ENCODE measurements at places on chromosomes 11 and 22.

- DNase-seq = no peak
Observed at GRCh38 chr11:58276151-58276550, 8.1 kb upstream of the OR10W1 start.

- no peak for DNase-seq
Observed at GRCh38 chr22:46355996-46356471, 20.5 kb downstream of the TRMU start.

GRCh38 chr11:66762088-66762487, 33.1 kb upstream of the SPTBN2 start:
- DNase-seq = no peak

DNA sequence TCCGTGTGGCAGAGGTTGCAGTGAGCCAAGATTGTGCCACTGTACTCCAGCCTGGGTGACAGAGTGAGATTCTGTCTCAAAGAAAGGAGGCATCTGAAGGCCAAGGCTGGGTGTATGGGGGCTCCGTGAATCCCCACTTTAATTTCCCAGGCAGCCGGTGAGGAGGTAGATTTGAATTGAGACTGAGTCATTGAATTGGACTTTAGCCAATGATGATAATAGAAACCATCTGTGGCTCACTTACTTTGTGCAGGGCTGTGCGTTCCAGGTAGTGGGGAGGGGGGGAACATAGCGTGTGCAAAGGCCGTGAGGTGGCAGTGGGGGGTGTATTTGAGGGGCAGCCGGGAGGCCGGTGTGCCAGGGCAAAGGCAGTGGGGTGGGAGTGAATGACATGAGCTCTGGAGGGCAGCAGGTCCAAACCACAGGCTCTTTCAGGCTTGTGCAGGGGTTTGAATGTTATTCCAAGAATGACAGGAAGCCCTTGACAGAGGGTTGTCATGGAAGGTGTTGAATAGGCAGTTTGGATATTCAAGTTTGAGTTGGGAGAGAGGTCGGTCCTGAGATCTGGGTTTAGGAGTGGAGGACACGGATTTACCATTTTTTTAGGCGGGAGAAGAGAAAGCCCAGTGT, 6.1 kb downstream of the ARHGAP8 start:
- DNase-seq = no peak

- DNase-seq = no peak
Observed at GRCh38 chr11:68328374-68329091, 16.1 kb downstream of the LRP5 start.

GRCh38 chr22:45107671-45108070, 56.1 kb upstream of the NUP50 start:
- no peak for DNase-seq

- DNase-seq = no peak
Observed at GRCh38 chr11:44858796-44859527, 91.7 kb downstream of the TP53I11 start.

GRCh38 chr11:58549644-58550043, 26.0 kb downstream of the LPXN start:
- DNase-seq = no peak

- DNase-seq = no peak
Observed at GRCh38 chr22:49291781-49292180, 535.9 kb downstream of the BRD1 start.

DNA sequence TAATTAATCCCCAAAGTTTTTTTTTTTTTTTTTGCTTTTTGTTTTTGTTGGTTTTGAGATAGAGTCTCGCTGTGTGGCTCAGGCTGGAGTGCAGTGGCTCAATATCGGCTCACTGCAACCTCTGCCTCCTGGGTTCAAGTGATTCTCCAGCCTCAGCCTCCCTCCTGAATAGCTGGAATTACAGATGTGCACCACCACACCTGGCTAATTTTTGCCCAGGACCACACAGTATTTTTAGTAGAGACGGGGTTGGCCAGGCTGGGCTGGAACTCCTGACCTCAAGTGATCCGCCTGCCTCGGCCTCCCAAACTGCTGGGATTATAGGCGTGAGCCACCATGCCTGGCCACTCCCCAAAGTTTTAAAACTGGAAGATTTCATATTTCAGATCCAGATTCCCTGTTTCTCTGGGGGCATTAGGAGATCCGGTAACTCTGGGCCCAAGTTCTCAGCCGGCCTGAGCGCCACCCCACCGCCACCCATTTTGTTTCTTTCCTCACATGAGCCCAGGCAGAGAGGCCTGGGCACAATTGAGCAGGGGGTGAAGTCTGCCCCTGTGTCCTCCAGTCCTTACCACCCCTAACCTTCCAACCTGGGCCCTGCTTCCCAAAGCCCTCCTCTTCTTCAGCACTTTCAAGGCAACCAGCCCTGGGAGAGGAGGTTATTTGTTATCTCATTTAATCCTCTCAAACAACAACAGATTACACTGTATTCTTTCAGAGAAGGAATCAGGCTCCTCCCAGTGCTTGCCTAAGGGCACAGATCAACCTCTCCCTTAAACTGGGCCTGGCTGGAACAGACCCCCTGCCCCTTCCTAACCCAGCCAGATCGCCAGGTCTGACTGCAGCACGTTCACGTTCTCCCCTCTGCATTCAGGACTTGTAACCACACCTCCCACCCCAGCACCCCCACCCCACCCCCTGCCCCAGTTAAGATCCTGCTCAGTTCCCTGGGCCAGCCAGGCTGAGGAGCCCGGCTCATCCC, 1.9 kb upstream of the CSNK1E start:
- DNase-seq = no peak

DNA sequence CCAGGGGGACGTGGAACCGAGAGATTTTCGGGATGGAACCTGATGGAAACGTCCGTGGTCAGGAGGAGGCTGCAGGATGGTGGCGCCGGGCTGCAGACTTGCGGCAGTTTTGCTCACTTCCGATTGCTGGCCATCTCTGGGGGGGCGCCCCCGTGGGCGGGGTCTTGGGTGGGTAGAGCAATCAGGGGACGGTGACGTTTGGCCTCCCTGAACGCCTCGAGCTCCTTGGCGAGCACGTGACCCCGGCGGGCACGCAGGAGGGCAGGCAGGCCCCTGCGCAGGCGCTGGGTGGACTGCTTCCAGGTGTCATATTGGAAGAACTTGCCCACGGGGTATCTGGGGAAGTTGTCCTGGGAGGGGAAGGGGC, 6.3 kb downstream of the IGF2 start:
- no peak for DNase-seq

DNA sequence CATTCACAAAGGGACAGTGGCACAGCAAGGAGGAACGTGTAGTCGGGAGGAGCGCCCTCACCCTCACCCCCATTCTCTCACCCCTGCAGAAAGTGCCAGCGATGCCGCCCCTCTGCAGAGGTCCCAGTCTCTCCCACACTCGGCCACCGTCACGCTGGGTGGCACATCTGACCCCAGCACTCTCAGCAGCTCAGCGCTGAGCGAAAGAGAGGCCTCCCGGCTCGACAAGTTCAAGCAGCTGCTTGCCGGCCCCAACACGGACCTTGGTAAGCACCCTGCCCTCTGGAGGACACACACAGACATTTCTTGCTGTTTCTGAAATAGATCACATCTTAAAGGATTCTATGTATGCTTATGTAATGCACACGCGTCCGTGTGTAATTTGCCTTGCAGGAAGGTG, 34.9 kb downstream of the TBC1D22A start:
- DNase-seq = no peak

GRCh38 chr11:121936370-121936769, 179.6 kb downstream of the BLID start:
- no peak for DNase-seq
